Dermis microvascular lymphatic vessel endothelial cell (primary cell): ENCODE measurements at places on chromosomes 4 and X. TPM values are rescaled to one million over a fixed set of nuclear protein-coding genes. Genes with fewer than 3 reads are reported as not detected.

Gene FABP2
- not detected in 2 replicates for total RNA-seq

Gene XAGE1A
- not detected in 2 replicates for total RNA-seq

Gene STS
- 4.9 and 7.8 TPM in 2 replicates for total RNA-seq

Gene GABRQ
- not detected in 2 replicates for total RNA-seq

Gene FGFR3
- 0.64 and 2.4 TPM in 2 replicates for total RNA-seq
